ENCODE measurements at places on chromosomes 6 and 20.

- DNase-seq = no peak
These were observed 32.0 kb downstream of the KCNQ2 start for GRCh38 chr20:63440366-63440955.

- no peak for DNase-seq
These were observed 23.6 kb upstream of the HLA-E start for GRCh38 chr6:30465595-30466306.

GRCh38 chr20:53940360-53940702 lies 130.1 kb downstream of the BCAS1 start:
- DNase-seq = no peak

- no peak for DNase-seq
These were observed 28.2 kb upstream of the RPS6KA2 start for GRCh38 chr6:166655251-166655650.

GRCh38 chr6:137816133-137816579 lies 50.9 kb upstream of the TNFAIP3 start:
- no peak for DNase-seq

GRCh38 chr6:167532410-167533288 lies 207.8 kb downstream of the TTLL2 start:
- no peak for DNase-seq

- DNase-seq = no peak
These were observed 81.2 kb downstream of the EZR start for GRCh38 chr6:158737710-158738615.

- no peak for DNase-seq
These were observed 138.1 kb upstream of the PHACTR3 start for GRCh38 chr20:59466107-59466815.

Data from umbilical cord (tissue), 2 donors.